ENCODE measurements at places on chromosomes 3 and 15.

- no peak for DNase-seq
These were observed 81.4 kb downstream of the NCEH1 start for GRCh38 chr3:172629470-172629869.

- DNase-seq: no peak
These were observed 788.7 kb downstream of the OTOL1 start for GRCh38 chr3:162285259-162285658.

GRCh38 chr3:12194669-12195161 is 36.0 kb upstream of the TIMP4 start:
- DNase-seq: peak; percentile 68

DNA sequence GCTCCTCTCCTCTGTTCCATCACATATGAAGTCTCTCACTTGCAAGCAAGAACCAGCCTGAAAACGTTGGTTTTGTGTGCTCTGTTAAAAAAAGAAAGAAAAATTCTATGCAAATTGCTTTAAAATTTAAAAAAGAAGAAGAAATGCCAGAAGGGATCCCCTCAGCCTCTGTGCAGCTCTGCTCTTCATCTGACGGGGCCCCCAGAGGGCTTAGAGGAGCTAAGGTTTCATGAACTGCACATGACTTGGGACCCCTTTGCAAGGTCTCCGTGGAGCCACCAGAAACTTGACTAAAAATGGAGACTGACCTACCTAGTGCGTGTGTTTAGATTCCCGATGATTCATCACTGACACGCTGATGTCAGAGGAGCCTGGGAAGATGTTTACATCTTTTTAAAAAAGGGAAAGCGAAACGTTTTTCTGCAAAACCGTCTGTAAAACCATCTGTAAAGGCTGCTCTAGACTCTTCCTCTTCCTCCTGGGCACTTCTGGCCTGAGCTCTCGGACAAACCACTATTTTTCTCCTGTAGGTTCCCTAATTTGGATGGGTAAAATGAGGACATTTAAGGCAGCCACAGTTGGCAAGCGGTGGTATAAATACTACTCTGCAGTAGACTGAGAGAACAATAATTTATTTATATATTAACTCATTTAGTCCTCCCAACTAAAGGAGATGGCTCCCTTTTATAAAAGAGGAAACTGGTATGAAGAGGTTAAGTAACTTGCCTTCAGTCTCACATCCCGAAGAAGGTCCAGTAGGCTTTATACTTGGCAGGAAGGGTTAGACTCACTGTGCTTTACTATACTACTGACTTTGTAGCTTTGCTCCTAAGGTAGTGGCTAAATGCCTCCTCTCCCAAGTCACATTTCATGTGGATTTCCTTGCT is 67.2 kb upstream of the POLG start:
- peak; percentile 8 for DNase-seq

- DNase-seq: no peak
These were observed 31.4 kb downstream of the HPS3 start for GRCh38 chr3:149160754-149161300.

DNA sequence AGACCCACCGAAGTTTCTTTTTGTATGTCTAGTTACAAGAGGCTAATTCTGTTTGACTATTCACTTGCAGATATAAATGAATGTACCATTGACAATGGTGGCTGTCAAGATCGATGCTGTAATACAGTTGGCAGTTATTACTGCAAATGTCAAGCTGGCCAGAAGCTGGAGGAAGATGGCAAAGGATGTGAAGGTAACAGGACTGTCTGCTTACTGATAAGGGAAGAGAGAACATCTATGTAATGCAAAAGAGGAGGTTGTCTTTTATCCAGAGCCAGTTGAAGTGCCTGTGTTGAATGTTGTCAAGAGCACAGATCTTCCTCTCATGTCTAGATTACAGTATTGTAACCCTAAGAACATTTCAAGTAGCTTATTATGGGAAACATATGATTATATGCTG is 549.5 kb upstream of the GOLIM4 start:
- DNase-seq: no peak

GRCh38 chr3:106610362-106610959 is 741.6 kb upstream of the CBLB start:
- DNase-seq: no peak

GRCh38 chr3:172125963-172126457 is 86.6 kb downstream of the FNDC3B start:
- DNase-seq: peak; percentile 70

DNA sequence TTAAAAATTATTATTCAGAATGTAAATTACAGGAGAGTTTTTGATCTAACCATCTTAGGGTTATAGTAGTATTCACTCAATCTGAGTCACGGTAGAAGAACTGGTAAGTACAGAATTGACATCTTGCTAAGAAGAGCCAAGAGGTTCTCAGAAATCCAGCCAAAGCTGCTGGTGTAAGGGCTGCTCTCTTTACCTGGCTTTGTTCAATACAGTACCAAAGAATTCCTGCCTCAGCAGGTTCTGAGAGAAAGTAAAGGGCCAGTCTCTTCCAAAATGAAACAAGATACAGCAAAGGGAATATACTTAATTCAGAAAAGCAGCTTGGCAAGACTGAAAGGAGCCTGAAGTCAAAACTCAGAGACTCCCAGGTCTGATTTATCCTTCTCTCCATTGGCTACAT is 193.1 kb downstream of the TNIK start:
- DNase-seq: no peak

DNA sequence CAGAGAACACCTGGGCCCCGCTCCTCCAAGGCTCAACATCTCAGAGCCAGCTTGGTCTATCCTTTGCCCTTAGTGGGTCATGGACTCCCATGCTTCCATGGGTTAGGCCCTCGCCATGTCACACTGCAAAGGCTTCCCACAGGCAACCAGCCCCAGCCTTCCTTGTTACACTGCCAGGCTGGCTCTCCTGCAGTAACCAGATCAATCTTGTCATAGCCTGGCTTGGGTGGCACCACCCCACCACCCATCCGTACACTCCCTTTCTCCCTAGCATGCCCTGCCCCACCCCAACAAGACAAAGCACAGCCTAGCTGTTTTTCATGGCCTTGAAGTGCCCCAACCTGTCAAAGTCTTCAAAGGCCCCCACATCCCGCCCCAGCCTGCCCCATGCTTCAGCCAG is 30.5 kb downstream of the CA12 start:
- DNase-seq: no peak

DNA sequence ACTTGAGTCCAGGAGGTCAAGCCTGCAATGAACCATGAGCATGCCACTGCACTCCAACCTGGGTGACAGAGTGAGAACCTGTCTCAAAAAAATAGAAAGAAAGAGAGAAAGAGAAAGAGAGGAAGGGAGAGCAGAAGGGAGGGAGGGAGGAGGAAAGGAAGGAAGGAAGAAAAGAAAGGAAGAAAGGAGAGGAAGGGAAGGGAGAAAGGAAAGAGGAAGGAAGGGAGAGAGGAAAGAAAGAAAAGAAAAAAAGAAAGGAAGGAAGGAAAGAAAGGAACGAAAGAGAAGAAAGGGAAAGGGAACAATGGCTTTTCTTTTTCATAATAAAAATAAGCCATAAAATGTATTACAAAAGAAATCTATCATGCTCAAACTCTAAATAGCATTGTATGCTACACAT is 116.9 kb downstream of the ZNF385D start:
- DNase-seq: no peak

DNA sequence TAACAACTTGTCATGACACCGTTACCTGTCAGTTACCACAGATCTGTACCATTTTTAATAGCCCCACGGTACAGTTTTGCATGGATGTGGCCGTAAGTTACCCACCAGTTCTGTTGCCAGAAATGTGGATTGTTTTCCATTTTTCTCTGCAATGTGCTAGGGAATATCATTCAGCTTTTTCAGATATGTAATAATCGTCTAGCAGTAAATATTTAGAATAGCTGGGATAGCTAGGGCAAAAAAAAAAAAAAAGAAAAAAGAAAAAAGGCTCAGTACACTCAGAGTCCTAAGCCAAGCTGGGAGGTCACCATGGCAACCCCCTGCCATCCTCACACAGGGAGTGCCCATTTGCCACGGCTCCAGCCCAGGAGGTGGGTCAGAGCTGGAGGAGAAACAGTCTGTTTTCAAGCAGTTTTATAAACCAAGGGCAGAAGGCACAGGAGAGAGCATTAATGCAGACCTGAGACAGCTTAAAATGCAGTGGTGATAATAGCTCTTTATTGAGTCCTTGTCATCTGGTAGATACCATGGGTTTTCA is 25.2 kb downstream of the PAQR5 start:
- DNase-seq: no peak

DNA sequence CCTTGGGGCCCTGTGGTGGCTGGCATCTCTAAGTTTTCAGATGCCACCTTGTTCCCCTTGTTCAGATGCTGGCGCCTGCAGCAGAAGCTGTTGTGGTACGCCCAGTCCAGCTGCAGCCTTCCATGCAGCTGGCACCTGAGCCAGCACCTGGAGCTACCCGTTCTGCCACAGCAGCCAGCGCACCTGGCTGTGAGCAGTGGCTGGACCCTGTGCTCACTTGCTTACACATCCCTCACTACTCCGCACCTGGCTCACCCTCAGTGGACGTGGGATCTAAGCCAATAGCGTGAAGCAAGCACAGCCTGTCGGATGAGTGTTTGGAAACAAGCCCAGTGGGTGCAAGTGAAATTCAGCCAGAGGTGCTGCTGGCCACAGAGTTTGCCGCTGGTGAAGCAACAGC is 607.5 kb upstream of the BCHE start:
- no peak for DNase-seq

- no peak for DNase-seq
These were observed 1.3 kb upstream of the CPA3 start for GRCh38 chr3:148863814-148864213.

DNA sequence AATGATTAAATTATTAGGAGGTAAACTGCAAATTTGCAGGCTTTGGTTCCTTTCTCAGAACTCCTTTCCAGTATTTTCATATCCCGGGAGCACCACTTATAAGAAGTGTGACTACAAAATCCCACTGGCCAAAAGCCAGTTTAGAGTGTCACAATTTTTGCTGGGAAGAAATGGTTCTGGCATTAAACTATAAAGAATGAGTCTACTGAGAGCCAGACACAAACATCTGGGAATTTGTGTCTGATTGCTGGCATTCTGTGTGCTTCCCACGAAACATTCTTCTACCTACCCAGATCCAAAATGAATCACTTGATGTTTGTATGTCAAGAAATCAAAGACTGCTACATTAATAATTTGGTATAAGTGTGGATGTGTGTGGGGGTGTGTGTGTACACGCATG is 82.8 kb downstream of the DUT start:
- peak; percentile 89 for DNase-seq

GRCh38 chr3:192409201-192409837 is 318.0 kb downstream of the FGF12 start:
- peak; percentile 14 for DNase-seq

DNA sequence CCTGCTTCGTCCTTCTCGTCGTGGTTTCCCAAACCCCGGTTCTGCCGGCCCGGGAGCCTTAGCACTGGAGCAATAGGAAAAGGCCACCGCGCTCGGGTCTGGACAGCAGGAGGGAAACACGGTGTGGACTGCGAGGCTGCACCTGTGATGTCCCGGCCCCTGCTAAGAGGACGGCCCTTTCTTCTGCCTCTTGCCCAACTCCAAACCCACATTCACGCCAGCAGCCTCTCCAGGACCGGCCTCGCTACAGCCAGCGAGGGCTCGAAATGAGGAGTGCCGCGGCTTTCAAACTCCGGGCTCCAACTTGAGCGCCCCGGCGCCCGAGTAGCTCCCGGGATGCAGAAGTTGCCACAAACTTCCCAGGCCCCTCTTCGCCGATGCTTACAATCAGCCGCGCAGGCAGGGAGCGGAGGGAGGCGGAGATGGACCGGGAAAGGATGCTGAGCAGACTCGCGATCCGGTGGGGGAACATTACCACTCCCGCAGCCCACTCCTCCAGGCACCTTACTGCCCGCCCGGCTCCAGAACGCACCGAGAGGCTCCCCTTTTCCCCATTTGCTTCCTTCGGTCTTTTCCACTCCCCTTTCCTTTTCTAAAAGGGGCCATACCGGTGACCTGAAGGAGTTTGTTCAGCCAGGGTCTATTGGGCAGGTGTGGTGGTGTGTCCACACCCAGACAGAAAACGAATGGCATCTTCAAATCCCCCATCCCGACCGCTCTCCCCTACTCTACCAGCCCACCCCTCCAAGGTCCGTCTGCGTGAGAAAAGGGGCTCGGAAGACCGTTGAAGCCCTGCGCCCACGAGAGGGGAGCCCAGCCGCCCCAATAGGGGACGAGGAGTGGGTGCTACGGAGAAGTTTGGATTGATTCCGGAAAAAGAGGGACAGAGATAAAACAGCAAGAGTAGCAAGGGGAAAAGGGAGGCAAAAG is 18.8 kb upstream of the SATB1 start:
- DNase-seq: no peak

GRCh38 chr3:29544701-29545363 is 264.0 kb downstream of the RBMS3 start:
- no peak for DNase-seq
